ENCODE measurements at places on chromosomes 11 and 22.
A peak's percentile ranks its signal among the peaks of the same experiment; 100 is the strongest.

GRCh38 chr22:20305894-20306645 lies 13.8 kb downstream of the DGCR6L start:
- DNase-seq: no peak

DNA sequence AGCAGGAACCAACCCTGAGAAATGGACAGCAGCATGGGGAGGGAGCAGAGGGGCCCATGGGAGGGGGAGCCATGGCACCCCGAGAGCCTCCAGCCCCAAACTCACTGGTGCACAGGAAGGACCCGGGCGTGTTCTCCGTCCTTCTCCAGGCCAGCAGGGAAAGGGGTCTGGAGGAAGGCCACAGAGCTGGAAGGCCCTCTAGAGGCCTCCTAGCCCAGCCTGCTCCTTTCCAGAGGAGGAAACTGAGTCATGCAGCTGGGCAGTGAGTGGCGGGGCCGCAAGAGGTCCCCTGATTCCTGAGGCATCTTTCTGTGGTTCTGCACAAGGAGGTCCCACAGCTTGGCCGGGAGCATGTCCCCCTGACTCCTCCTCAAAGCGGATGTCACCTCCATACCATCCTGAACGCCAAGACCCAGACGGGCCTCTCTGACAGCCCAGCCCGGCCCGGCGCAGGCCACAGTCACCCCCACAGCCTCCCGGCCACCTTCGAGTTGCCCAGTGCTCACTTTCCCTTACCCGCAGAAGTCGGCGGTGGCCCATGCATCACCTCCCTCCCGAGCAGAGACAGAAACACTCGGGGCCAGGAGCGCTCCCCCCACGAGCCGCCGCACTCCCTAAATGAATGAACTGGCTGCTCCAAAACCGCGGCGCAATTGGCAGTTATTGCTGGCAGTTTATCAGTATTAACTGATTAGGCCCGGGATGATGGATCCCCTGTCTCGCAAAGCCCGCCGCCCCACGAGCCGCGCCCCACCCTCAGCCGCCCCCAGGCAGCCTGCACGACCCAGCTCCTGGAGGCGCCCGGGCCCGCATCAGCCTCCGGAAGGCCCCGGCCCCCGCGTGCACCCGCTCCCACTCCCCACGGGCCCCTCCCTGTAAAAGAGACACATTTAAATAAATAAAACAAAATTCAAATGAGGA lies 272.5 kb downstream of the BUD13 start:
- DNase-seq: no peak

- DNase-seq: peak; percentile 12
Observed at GRCh38 chr11:17650127-17650911, 69.1 kb upstream of the MYOD1 start.

DNA sequence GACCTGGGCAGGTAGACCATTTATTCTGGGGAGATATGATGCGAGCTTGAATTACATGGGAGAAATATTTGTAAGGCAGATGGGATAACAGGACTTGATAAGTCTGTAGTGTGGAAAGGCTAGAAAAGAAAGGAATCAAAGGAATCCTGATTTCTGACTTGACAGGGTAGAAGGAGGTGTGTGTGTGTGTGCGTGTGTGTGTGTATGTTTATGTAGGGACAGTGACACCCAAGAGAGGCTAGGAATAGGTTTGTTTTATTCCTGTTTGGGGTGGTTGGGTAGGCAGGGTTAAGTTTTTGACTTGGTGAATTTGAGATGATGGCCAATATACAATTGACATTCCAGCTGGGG lies 390 bp upstream of the HTATIP2 start:
- no peak for DNase-seq

DNA sequence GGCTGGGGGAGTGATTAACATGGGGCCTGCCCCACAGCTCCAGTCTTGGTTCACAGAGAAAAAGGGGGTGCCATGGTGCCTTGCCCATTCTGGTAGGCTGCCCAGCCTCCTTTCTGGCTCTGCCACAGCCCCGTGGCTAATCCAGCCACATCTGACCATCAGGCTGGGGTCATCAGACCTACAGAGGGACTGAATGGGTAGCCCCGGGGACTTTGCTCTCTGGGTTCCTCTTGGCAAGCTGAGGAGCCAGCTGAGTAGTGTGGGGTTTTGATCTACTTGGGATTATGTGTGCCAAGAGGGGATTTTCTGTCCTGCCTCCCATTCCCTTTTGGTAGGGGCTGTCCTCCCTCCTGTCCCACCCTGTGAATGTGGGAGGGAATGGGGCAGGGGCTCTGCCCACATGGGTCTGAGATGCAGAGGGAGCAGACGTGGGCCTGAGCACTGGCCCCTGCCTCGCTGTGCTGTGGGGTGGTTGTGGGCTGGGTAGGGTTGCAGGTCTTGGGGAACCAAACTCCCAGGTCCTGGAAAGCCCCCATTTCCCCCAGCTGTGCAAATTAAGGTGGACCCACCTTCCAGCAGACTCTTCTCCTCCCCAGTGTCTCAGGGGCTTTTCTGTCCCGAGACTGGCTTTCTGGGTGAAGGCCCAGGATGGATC lies 32.0 kb downstream of the CD82 start:
- no peak for DNase-seq

- DNase-seq: no peak
Observed at GRCh38 chr11:106238704-106239360, 161.4 kb downstream of the AASDHPPT start.

GRCh38 chr11:14148653-14149273 lies 186.2 kb downstream of the SPON1 start:
- DNase-seq: peak; percentile 28

- DNase-seq: no peak
Observed at GRCh38 chr11:129230006-129230405, 37.9 kb upstream of the ARHGAP32 start.

- DNase-seq: no peak
Observed at GRCh38 chr11:72100462-72100861, 2.6 kb downstream of the LAMTOR1 start.

GRCh38 chr11:74776546-74776945 lies 27.9 kb downstream of the RNF169 start:
- DNase-seq: no peak

DNA sequence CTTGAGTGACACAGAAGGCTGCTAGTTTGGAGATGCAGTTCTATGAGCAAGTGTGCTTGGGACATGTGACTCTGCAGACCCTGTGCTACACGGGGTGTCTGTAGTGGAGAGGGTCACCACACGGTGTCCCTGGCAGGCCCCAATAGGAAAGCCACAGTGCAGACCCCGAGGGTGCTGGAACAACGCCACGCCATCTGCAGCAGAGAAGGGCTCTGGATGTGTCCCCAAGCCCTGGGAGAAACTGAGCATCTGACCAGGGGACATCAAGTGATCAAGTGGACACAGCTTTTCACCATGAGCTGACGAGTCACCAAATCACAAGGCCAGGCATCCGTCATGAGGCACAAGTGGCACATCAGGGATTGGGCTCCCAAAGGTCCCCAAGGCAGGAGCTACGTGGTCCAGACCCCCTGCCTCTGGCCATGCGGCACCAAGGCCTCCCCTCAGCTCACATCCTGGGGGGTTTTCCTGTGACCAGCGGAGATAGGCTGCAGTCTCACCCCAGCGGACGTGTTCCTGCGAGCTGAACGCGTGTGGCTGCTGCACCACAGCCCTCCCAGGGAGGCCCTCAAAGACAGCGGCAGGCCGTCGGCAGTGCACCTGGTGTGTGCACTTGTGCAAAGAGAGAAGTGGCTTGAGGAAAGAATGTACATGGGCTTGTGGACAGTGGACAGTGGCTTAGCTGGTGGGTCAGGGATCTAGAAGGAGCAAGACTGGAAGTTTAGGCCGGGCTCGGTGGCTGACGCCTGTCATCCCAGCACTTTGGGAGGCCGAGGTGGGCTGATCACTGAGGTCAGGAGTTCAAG lies 96.7 kb downstream of the RPS6KA4 start:
- DNase-seq: no peak

GRCh38 chr11:22558664-22559063 lies 67.0 kb downstream of the FANCF start:
- no peak for DNase-seq

DNA sequence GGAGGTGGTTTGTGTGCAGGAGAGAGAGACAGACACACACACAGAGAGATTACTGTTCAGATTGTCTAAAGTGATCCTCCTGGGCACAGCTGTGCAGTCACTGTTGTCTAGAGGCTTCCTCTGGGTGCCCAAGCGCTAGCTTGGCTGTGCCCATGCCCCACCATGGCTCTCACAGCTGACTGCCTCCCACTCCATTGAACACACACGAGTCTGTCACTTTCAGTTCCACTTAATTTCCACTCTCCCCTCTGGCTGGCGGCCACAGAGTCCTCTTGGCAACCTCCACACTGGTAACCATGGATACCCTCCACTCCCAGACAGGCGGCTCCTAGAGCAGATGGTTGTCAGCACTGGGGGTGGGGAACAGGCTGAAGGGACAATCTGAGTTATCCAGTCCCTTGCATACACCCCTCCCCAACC lies 29.1 kb downstream of the MAP6 start:
- DNase-seq: no peak

DNA sequence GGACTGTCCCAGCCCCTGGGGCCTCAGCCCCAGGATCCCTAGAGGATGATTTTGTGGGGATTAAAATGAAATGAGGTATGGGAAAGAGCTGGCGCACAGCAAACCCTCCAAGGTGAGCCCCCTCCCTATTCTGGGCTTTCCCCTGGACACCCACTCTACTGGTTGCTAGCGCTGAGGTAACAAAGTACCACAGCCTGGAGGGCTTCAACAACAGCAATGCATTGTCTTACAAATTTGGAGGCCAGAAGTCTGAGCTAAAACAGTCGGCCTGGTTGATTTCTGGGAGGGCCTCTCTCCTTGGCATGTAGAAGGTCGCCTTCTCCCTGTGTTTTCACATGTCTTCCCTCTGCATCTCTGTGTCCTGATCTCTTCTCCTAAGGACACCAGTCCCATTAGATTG lies 913.6 kb downstream of the NTM start:
- DNase-seq: no peak

DNA sequence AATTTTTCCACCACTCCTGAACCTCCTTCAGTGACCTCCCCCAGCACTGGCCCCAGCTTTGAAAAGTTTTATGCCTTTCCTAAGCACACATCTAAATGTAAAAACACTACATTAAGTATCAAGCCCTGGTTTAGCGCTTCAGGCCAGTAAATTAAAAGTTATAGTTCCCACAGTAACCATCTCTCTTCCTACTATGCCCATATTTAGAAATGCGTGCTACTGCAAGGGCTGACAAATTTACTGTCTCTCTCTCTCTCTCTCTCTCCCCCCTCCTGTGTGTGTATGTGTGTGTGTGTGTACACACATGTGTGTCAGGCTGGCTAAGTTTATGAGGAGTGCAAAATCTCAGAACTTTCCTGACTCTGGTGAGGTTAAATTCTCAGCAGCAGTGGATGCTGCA lies 231.4 kb downstream of the LARGE1 start:
- no peak for DNase-seq

GRCh38 chr11:45085646-45086501 lies 60.6 kb upstream of the PRDM11 start:
- no peak for DNase-seq

GRCh38 chr11:12074529-12075195 lies 35.7 kb upstream of the MICAL2 start:
- DNase-seq: no peak

DNA sequence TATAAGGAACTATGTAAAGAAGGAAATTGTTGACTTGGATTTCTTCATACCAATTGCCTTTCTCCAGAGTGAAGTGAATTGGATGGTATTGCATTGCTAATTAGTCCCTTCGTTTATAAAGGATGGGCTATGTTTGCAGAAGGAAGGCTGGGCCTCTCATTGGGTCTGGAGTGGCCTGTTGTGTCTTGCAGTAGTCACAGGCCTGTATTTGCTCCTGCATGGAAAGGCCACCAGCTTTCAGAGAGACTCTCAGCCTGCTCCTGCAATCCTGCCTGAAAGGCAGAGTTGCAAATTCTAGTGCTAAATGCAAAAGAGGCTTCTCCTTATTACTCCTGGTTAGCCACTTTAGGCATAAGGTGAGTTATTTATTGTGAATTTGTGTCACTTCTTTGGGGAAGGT lies 103.8 kb downstream of the EXT2 start:
- DNase-seq: no peak

- no peak for DNase-seq
Observed at GRCh38 chr11:128210148-128210940, 377.0 kb downstream of the ETS1 start.

DNA sequence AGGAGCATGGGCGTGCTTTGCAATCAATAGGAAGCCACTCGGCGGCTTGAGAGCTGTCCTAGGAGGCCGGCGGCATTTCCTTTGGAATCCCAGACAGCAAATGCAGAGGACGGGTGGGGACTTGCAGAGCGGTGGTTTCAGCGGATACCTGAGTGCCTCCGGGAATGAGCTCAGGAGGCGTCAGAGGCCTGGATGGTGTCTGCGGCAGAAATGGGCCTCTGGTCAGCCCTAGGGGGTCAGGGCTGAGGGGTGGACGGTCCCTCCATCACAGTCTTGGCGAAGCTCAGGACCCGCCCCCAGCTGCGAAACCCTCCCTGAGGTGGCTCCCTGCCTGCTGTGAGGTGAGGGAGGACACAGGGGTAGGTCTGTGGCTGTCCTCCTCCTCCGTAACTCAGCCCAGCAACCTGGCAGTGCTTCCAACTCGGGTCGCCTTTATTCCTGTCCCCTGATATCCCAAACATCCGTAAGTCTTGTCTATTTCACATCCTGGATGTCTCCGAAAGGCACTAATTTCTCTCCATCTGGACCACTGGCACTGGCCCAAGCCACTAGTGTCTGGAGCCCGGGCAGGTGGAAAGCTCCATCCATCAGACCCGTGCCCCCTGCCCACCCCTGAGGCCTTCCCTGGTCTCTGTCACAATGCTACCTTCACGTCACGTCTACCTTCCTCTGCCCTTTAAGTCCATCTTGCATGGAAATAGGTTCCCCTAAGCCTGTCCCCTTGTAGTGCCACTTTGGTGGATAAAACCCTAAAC lies 686.6 kb downstream of the BRD1 start:
- no peak for DNase-seq

DNA sequence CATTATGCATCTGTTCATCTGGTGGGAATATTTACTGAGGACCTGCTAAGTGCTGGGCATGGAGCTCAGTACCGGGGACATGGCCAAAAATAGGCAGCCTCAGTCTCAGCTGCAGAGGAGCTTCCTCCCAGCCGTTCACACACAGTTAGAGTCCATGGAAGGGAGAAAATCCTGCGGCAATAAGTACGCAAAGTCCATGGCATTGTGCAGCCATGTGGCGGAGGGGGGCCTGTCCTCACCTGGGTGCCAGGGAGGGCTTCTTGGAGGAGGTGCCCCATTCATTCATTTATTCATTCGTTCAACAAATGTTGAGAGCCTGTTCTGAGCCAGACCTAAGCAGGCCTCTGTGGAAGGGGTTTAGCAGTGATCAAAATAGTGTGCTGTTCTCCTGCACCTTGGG lies 59.3 kb upstream of the ANO1 start:
- no peak for DNase-seq
